ENCODE measurements at places on chromosomes 16 and 17.

DNA sequence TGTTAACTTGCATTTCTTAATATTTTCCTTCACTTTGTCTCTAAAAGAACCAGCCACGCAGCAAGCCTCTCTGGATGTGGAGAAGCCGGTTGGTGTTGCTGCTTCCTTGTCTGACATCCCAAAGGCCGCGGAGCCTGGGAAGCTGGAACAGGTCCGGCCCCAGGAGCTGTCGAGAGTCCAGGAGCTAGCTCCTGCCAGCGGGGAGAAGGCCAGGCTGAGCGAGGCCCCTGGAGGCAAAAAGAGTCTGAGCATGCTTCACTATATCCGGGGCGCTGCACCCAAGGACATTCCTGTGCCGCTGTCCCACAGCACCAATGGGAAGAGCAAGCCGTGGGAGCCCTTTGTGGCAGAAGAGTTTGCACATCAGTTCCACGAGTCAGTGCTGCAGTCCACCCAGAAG, 22.8 kb downstream of the GINS2 start:
- DNase-seq: no peak

DNA sequence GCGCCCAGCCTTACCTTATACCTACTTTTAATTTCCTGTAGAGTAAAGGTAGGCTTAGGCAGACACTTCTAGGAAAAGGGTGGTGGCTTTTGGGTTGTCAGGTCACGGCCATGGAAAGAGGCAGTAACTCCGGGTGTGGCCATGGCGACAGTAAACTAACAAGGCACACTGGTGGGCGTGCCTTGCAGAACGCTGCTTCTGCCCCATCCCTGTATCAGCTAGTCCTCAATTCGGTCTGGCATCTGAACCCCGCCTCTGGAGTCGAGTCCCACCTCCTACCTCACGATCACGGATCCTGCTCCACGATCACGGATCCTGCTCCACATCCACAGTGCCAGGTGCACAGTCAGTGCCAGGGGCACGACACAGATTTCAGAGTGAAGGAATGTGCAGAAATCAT, 5.6 kb downstream of the ADCY9 start:
- DNase-seq: no peak

DNA sequence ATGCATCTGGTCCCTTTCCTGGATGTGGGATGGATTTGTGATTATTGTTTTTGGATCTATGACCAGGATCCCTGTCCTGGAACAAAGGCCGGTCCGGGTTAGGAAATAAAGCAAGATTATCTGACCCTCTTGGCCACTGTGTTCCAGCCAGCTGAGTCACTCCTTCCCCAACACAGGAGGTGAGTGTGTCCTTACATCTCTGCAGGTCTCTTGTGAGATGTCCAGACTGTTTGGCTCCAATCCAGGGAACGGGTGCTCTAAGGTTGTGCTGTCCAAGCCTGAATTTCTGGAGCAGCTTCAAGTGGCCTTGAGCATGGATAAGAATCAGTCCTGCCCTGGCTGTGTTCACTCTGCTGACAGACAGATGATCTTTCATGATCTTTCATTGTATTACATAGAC, 136.5 kb upstream of the CCL2 start:
- no peak for DNase-seq

DNA sequence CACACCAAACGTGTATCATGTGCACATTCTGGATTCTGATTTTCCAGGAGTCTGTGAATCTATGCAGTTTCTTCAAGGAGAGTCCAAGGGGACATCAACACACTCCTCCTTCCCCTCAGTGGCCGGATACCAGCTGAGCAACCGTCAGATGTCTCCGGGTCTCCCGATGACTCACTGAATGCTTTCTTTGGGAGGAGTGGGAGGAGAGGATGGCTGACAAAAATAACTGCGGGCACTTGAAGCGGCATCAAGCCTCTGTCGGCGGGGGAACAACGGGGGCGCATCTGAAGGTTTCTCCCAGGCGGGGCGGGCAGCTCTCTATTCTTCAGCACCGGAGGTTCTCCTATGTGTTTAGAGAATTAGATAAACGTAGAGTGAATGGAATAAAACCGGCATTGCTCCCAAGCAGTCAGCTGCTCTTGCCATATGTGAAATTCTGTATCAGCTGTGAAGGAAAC, 24.6 kb upstream of the LRRC75A start:
- DNase-seq: no peak

GRCh38 chr16:54453871-54454270, 167.3 kb upstream of the IRX3 start:
- DNase-seq: no peak

GRCh38 chr17:34408439-34408838, 45.4 kb upstream of the CCL1 start:
- DNase-seq: no peak

DNA sequence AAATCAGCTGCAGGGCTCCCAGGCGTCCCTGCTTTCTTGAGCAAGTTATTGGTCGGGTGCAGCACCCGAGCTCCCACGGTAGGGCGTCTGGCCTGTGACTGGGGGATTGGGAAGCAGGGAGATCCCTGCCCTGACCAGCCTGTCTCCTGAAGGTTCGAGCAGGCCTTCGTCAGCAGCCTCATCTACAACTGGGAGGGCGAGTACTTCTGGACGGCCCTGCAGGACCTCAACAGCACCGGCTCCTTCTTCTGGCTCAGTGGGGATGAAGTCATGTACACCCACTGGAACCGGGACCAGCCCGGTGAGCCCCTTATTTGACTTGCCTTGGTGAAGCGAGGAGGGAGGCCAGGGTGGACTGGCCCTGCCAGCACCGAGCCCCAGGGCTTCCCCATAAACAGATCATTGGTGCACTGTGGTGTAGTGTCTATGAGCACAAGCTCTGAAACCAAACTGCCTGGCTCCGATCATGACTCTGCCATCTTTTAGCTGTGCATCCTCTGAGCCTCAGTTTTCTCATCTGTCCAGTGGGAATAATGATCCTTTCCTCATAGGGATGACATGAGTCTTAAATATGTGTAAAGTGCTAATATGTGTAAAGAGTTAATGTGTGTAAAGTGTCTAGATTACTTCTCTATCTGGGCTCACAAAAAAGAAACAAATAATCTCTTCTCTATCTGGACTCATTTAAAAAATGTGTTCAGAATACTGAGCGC, 48.9 kb downstream of the MRC2 start:
- no peak for DNase-seq

GRCh38 chr17:4475001-4475400, 23.7 kb upstream of the SPNS2 start:
- no peak for DNase-seq

DNA sequence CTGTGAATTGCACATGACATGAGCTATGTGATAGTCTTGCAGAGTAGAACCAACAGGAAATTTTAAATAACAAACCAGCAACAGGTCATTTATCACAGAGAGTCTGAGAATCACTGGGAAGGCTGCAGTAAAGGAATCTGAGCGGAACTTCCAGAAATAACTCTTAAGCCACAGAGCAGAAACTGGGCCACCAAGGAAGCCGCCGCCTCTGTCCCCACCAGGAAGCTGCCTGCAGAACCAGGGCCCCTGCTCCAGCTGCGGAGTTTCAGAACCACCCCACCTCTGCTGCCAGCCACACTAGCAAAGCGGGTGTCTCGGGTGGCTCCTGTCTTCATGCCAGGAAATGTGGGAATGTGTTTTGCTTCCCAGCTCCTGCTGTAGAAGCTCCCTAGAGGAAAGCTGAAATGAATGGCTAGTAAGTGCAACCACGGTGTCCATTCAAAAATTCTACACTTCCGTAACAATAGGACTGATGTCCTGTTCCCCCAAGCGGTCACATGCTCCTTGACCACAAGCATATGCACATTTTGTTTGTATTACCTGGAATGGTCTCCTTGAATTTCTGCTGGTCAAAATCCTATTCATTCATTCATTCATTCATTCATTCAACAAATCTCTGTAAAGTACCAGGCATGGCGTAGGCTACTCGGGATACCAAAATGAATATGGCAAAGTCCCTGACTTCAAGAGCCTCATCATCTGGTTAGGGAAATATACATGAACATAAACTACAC, 7.7 kb upstream of the ITPRIPL2 start:
- DNase-seq: no peak

DNA sequence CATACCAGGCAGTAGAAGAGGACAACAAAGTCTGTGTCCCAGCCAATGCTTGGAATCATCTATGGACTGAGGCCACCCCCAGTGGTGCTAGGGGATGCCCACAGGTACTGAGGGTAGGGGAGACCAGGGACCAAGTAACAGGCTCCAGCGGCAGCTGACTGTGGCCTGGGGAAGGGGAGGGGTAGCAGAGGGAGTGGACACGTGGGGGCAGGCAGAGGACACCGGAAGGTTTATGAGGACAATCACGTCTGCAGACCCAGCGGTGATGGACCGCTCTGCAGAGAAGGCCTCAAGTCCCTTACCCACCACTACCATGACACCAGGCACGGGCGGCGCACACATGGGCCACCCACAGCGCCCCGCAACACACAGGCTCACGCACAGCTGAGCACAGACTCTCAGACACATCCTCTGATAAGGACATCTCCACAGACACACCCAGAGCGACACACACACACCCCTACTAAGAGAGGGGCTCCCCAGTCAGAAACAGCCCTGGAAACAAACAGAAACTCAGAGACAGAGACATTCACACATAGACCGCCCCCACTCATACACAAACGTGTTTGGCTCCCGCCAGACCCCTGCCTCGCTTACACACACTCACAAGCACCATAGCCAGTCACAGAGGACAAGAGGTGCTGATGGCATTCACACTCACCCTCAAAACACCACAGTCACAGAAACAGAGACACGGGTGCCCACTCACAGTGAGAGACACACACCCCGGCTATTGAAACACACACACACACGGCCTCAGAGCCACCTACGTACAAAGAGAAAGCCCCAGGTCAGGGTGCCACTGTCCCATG, 35.8 kb downstream of the SRCIN1 start:
- no peak for DNase-seq

GRCh38 chr17:4617590-4618351, 23.7 kb downstream of the ALOX15 start:
- DNase-seq: no peak

- no peak for DNase-seq
Observed at GRCh38 chr17:35352284-35352683, 21.1 kb downstream of the SLFN11 start.

GRCh38 chr17:14078027-14078426, 8.7 kb downstream of the COX10 start:
- DNase-seq: no peak

GRCh38 chr16:67460168-67460567, 20.8 kb downstream of the ATP6V0D1 start:
- DNase-seq: no peak

DNA sequence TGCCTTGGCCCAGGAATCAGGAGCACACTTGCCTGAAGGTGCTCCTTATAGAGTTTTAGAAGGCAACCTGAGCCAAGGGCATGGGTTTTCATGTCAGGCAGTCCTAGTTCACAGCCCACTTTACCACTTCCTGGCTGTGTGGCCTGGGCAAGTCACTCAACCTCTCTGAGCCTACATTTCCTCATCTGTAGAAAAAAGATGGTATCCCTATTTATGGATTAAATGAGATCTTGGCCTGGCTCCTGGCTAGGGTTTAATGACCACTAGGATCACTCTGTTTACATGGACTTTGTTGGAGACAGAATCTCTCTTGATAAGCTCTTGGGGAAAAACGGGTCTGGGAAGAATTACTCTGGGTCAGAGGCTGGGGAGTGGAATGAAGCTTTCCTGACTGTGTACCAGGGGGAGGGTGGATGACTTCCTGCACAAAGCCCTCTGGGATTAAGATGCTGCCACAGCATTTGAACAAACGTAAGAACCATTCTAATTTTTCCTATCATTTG, 2.3 kb downstream of the MT2A start:
- DNase-seq: no peak

GRCh38 chr16:12210258-12210880, 233.8 kb downstream of the SNX29 start:
- DNase-seq: no peak

GRCh38 chr17:79160980-79161636, 86.5 kb downstream of the ENGASE start:
- DNase-seq: no peak

GRCh38 chr17:7237761-7238419, 1.4 kb downstream of the PHF23 start:
- peak; percentile 42 for DNase-seq

DNA sequence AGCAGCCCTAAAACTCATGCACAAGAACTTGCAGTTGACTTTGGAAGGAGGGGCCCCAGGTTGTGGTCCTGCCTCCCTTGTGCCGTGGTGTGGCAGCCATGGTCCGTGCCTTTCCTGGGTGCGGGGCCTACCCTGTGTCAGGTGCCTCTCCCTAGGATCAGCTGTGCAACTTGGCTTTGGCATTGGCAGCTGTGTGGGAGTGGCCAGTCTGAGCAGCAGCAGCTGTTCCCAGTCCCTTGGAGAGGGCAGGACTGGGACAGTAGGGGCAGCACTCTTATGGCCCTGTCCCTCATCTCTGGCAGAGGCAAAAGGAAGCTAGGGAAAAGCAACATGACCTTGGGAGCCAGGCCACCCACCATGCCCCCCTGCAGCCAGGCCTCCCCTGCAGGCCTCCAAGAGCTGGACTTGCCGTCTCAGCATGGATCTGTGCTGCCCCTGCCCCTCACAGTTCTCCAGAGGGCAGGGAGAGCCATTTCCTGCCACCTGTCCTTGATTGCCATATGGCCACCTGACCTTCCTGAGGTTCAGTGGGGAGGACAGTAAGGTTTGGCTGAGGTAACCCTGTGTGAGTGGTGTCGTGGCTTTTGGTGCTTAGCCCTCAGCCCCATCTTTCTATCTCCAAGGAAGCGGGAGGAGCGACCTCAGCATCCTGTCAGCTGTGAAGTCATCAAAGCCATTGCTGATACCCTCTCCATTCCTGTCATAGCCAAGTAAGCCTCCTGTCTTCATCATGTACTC, 15.5 kb upstream of the NFATC3 start:
- DNase-seq: peak; percentile 14

DNA sequence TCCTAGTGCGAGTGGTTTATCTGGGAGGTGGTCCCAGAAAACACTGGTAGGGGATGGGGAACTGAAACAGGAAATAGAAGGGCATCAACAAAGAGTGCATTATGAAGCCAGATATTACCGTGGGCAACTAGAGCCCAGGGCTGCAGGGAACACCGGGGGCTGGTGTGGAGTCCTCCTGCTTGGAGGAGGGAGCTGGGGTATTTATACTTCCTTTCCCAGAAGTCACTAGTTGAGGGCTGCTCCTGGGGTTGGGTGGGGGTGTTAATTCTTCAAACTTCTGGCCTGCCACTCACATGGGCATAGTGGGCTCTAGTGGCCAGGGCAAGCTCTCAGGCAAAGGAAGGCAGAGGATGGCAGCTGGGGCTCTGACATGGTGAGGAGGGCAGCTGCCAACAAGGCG, 14.7 kb downstream of the LAT start:
- DNase-seq: no peak

All from COR-L47 (cell line).